Cerebellar cortex (tissue), 1 donor: ENCODE measurements at places on chromosomes 13 and 19.

- DNase-seq, result peak; percentile 14
Measured at GRCh38 chr13:44810061-44810840, 179.0 kb downstream of the NUFIP1 start.

DNA sequence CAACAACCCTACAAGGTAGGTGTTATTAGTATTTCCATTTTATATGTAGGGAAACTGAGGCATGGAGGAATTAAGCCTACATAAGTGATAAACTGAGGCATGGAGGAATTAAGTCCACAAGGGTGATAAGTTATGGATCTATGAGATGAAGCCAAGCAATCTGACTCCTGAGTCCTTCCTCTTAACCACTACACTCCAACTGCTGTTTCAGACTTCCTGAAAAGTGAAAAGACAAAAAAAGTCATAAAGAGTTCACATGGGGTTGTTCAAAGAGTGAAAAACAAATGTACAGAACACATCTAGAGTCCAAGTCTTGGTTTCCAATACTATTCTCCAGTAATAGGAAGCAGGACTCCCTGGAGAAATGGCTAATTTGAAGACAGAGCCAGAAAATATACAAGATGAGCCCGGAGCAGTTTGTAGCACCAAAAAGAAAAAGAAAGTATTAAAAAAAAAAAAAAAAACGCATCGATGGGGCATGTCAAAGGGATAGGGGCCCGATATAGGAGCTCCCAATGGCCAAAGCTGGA lies 12.1 kb downstream of the CRYL1 start:
- no peak for DNase-seq

DNA sequence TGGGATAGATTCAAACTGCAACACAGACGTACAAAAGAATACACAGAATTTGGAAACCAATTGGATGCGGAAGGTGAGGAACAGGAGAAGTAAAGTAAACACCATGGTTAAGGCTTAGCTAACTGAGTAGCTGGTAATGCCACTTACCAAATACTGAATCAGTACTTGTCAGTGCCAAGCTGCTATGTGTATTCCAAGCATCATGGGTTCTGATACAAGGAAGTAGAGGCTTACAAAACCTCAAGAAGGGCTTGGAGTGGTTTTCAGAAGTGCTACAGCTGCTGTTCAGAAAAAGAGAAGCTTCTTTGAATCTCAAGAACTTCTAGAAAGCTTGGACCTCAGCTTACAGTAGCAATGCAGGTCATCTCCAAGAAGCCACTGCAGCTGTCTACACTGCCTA lies 35.9 kb upstream of the DCT start:
- no peak for DNase-seq

GRCh38 chr13:23999424-23999823 lies 102.1 kb upstream of the C1QTNF9B start:
- DNase-seq, result no peak

- DNase-seq, result no peak
Measured at GRCh38 chr13:76009267-76009890, 373.2 kb downstream of the LMO7 start.

- peak; percentile 87 for DNase-seq
Measured at GRCh38 chr19:6236310-6237291, 43.2 kb downstream of the MLLT1 start.

- no peak for DNase-seq
Measured at GRCh38 chr13:62710787-62711186, 1295.1 kb upstream of the PCDH20 start.
